ENCODE measurements at places on chromosomes 5 and 9. TPM values are rescaled to one million over a fixed set of nuclear protein-coding genes. Genes with fewer than 3 reads are reported as not detected.

The CRAT gene
- total RNA-seq = 59.9 TPM

The PCDHA7 gene
- total RNA-seq = 0.49 TPM

The TAF11L9 gene
- total RNA-seq = not detected

The SPINK5 gene
- 235 TPM for total RNA-seq

The CCDC183 gene
- total RNA-seq = not detected

The MEF2C gene
- 22.3 TPM for total RNA-seq

The WHRN gene
- 9.1 TPM for total RNA-seq

DNA sequence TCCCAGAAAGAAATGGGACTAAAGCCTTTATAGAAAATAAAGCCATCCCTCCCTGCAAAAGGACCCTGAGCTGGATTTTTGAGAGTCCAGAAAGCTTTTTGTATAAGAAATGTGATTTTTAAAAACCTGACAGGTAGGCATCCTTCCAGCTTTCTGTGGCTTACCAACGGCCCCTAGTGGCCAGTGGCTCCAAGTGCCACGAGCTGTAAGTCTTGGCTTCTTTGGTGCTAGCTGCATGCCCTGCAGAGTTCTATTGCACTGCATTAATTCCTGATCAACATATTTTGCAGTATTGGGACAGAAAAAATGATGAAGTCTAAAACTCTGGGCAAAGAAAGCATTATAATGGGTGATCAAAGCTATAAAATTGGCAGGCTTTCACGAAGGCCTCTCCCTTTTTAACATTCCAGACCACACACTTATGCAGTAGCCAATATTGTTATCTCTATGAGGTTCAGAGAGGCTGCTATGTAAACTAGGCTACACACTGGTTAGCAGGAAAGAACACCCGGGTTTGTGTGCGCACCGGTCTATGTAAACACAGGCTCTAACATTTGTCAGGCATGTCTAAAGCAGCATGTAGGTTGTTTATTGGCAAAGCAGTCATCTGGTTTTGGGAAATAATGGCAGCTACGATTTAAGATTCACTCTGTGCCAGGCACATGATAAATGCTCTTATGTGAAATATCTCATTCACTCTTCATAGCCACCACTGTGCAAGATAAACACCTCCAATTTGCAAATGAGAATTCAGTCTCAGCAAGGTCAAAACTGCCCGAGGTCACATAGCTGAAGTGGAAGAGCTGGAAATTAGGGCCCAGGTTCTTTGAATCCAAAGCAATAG is 55.2 kb downstream of the NMUR2 start:
- no peaks in the 10 kb centered on the region for H3K36me3 ChIP-seq
- no peak overlapping the region for H3K27ac ChIP-seq
- no peaks in the 10 kb centered on the region for H3K27me3 ChIP-seq
- H3K4me3 ChIP-seq = no peak overlapping the region

GRCh38 chr5:144307736-144308135 is 137.1 kb downstream of the KCTD16 start:
- H3K4me1 ChIP-seq = no peaks in the 10 kb centered on the region
- no peak for DNase-seq
- H3K36me3 ChIP-seq = no peaks in the 10 kb centered on the region
- no peak overlapping the region for H3K4me3 ChIP-seq
- H3K27me3 ChIP-seq = no peaks in the 10 kb centered on the region

DNA sequence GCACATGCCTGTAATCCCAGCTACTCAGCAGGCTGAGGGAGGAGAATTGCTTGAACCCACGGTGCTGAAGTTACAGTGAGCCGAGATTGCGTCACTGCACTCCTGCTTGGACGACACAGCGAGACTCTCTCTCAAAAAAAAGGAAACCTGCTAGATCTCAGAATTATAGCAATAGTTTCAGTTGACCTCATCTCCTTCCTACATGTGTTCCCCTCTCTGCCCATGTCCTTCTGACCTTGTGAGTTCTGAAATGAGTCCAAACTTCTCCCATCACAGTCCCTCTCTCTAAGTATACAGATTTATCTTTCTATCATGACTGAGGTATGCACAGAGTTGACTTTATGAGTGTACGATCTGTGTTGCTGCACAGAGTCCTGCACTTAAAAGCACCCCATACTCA is 44.6 kb upstream of the SHOC1 start:
- DNase-seq = no peak
- peaks cover 21% of the 10 kb centered on the region for H3K4me1 ChIP-seq
- no peaks in the 10 kb centered on the region for H3K36me3 ChIP-seq
- H3K27ac ChIP-seq = peak overlapping the region; percentile 56
- H3K27me3 ChIP-seq = no peaks in the 10 kb centered on the region

- H3K4me3 ChIP-seq = no peak overlapping the region
- no peak overlapping the region for H3K27ac ChIP-seq
- H3K4me1 ChIP-seq = no peaks in the 10 kb centered on the region
- peak; percentile 62 for DNase-seq
These were observed 105.7 kb downstream of the SPOCK1 start for GRCh38 chr5:137393196-137393993.

DNA sequence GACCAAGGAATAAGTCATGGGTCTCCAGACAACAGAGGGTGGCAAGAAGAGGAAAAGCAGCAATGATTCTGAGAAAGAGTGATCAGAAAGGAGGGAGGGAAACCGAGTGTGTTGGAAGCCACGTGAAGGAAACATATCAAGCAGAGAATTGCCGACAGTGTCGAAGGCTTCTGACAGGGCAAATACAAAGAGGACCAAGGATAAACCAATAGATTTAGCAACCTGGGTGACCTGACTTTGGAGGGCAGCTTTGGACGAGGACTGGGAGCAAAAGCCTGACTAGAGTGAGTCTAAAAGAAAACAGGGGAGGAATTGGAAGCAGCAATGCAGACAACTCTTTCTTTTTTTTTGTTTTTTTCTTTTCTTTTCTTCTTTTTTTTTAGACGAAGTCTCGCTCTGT is 83.8 kb downstream of the WWC1 start:
- no peaks in the 10 kb centered on the region for H3K4me1 ChIP-seq
- DNase-seq = no peak
- H3K4me3 ChIP-seq = no peak overlapping the region
- H3K27ac ChIP-seq = no peak overlapping the region

DNA sequence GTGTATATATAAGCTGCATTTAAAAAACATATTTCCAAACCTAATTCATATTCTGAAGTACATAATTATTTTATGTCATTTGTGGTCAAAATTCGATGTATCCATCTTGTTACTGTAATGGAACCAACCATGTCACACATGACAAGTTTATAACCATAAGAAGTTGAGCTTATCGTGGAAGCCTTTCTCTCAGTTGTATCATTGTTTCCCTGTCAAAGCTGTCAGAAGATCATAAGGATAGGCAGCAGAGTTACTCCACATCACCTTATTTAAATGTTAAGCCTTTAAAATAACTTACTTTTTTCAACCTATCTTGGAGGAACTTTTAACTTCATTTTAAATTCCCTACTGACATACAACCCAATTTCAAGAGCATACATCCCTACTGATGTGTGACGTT is 841.5 kb downstream of the PTPRD start:
- DNase-seq = no peak
- no peaks in the 10 kb centered on the region for H3K27me3 ChIP-seq
- no peaks in the 10 kb centered on the region for H3K4me1 ChIP-seq
- H3K27ac ChIP-seq = no peak overlapping the region

GRCh38 chr9:4923580-4924544 is 61.2 kb upstream of the JAK2 start:
- no peaks in the 10 kb centered on the region for H3K4me1 ChIP-seq
- no peaks in the 10 kb centered on the region for H3K27me3 ChIP-seq
- H3K36me3 ChIP-seq = no peaks in the 10 kb centered on the region
- H3K4me3 ChIP-seq = no peak overlapping the region
- DNase-seq = no peak

- no peak for DNase-seq
- H3K36me3 ChIP-seq = no peaks in the 10 kb centered on the region
- H3K4me1 ChIP-seq = peaks cover 8% of the 10 kb centered on the region
- H3K4me3 ChIP-seq = no peak overlapping the region
- H3K27me3 ChIP-seq = no peaks in the 10 kb centered on the region
These were observed 18.4 kb downstream of the AP3B1 start for GRCh38 chr5:78275998-78276543.

- no peak for DNase-seq
- H3K36me3 ChIP-seq = no peaks in the 10 kb centered on the region
- no peak overlapping the region for H3K27ac ChIP-seq
- no peaks in the 10 kb centered on the region for H3K27me3 ChIP-seq
- peaks cover 31% of the 10 kb centered on the region for H3K4me1 ChIP-seq
- H3K4me3 ChIP-seq = no peak overlapping the region
These were observed 1.9 kb upstream of the QRFP start for GRCh38 chr9:130898552-130898852.

DNA sequence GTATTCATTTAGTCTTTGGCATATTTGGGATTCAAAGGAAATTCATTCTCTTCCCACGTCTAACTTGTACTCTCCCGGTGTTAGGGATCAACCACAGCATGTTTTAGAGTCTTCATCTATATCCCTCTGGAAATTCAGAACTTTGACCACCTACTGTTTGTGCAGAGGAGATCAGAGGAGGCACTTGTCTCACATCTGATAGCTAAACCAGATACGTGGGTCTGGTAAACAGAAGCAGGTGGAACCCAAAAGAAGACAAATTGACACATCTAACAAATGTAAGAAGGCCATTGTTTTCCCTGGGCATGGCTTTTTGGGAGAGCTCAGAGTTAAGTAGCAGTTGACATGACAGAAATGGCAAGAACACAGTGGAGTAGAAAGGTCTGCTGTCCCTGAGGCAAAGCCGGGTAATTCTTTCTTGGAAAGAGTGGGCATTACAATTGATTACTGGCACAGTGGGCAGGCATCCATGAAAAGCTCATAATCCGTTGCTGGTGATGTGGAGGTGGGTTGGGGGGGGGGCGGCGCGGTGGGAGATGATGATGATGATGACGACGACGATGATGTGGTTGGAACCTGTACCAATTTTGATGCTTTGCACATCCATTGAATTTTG is 27.5 kb downstream of the PIP5K1B start:
- no peaks in the 10 kb centered on the region for H3K4me1 ChIP-seq
- no peaks in the 10 kb centered on the region for H3K36me3 ChIP-seq
- no peaks in the 10 kb centered on the region for H3K27me3 ChIP-seq
- no peak overlapping the region for H3K27ac ChIP-seq

GRCh38 chr9:129365196-129365595 is 187.1 kb upstream of the IER5L start:
- H3K4me1 ChIP-seq = no peaks in the 10 kb centered on the region
- H3K27me3 ChIP-seq = no peaks in the 10 kb centered on the region
- no peak overlapping the region for H3K4me3 ChIP-seq
- DNase-seq = no peak
- no peak overlapping the region for H3K27ac ChIP-seq
- no peaks in the 10 kb centered on the region for H3K36me3 ChIP-seq

DNA sequence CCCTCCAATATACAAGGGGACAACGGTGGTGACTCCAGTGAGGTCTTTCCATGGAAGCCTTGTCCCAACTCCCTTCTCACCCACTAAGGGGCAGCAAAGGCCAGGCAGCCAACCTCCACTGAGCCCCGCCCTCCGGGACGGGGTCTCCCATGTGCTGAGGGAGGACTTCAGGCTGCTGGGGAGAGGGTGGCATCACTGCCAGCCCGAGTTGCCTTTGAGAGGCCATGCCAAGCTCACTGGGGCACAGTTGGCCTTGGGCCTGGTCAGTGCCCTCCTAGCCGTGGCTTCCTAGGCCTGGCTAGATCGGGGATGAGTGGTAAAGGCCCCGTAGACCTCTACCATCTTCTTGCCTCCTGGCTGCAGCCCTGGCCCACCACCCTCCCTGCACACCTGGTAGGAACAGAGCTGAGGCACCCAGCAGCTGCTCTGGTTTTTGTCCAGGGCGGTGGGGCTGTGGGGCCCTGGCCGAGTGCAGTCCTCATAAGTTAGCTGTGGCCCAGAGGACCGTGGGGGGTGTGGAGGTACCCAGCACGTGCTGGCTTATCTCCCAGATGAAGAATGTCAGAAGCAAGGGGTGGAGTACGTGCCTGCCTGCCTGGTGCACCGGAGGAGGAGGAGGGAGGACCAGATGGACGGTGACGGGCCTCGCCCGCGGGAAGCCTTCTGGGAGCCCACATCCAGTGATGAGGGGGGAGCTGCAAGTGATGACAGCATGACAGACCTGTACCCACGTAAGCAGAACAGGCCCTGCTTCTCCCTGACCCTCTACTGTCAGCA is 3.2 kb downstream of the SURF2 start:
- no peak for DNase-seq
- peaks cover 51% of the 10 kb centered on the region for H3K4me1 ChIP-seq
- no peak overlapping the region for H3K27ac ChIP-seq
- no peak overlapping the region for H3K4me3 ChIP-seq
- H3K36me3 ChIP-seq = no peaks in the 10 kb centered on the region

GRCh38 chr5:154647761-154648145 is 107.4 kb upstream of the LARP1 start:
- H3K4me1 ChIP-seq = peaks cover 6% of the 10 kb centered on the region
- no peak for DNase-seq
- H3K4me3 ChIP-seq = no peak overlapping the region
- no peaks in the 10 kb centered on the region for H3K27me3 ChIP-seq
- no peak overlapping the region for H3K27ac ChIP-seq

DNA sequence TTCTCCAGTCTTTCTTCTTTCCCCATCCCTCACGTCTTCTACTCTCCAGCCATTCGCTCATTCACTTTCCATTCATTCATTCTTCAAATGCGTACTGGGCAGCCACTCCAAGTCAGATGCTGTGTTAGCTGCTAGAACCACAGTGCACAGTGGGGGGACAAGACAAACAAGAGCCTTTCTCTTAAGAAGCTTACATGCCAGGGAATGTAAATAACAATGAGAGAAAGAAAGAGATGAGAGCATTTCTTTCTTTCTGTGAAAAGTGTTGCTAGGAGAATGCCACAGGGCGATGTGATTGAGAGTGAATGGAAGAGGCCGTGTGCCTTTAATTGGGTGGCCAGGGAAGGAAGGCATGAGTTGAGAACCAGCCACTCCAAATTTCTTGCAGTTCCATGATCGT is 46.3 kb upstream of the SMIM23 start:
- DNase-seq = no peak
- no peaks in the 10 kb centered on the region for H3K36me3 ChIP-seq
- H3K4me1 ChIP-seq = peaks cover 9% of the 10 kb centered on the region
- no peaks in the 10 kb centered on the region for H3K27me3 ChIP-seq
- no peak overlapping the region for H3K27ac ChIP-seq

Data from vagina (tissue), 2 donors.